ENCODE measurements at places on chromosomes 2 and 18.

GRCh38 chr2:238403632-238404405 is 22.9 kb upstream of the ASB1 start:
- DNase-seq, result no peak

DNA sequence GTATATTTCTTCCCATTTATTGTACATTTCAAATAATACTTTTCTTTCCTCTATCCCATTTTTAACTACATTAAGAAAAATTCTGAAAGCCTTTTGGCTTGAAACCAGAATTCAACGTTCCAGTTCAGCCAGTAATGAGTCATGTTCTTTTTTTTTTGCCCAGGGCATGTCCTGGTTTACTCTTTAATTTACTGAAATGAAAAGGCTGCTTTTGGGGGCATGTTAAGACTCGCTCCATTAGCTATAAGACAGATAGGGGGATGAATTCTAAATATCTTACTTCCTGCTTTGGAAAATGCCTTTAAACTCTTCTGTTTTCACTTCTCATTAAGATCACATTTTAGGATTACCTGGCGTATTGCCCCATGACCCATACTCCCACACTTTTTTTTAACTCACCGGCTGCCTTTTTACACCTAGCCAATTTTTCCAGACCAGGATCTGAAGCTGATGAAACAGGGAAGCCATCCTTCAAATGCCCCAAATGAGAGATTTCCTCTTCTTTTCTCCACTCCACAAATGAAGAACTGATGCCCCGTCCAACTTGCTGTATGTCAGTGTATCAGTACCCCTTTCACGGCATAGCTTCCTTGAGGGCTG is 585 bp downstream of the ABCA12 start:
- no peak for DNase-seq

DNA sequence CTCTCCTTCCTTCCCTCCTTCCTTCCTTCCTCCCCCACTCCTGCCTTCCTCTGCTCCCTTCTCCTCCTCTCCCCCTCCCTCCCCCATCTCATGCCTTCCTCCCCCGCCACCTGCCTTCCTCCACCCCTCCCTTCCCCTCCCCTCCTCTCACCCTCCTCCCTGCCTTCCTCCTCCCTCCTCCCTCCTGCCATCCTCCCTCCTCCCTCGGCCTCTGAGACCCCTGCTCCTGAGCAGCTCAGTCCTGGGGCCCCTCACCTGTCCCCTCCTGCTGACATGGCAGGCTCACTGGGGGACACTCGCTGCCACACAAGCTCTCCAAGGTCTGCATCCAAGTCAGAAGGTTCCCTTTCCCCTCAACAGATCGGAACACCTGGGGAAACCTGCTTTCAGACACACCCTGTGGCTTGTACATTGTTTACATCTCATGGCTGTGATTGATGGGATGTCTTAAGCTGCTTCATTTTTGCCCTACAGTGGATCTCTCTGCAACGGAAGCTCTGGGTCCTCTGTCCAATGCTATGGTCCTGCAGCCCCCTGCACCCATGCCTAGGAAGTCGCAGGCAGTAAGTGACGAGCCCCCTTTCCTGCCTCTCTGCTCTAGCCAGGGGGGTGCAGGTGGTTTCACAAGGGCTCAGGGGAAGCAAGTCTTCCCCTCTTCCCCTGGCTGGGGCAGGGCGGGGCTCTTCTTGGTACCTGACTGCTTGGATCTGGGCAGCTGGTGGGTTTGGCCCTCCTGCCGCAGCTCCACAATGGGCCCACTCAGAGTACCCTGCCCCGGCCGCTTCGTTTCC is 22.9 kb downstream of the ITGB1BP1 start:
- no peak for DNase-seq

DNA sequence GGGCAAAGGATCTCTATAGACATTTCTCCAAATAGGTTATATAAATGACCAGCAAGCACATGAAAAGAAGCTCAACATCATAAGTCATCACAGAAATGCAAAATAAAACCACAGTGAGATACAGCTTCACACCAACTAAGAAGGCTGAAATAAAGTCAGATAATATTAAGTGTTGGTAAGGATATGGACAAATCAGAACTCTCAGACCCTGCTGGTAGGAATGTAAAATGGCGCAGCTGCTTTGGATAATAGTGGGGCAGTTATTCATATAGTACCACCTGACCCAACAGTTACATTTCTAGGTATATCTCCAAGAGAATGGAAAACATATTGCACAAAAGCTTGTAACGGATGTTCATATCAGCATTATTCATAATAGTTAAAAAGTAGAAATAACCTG is 14.0 kb downstream of the EPB41L5 start:
- DNase-seq, result no peak

DNA sequence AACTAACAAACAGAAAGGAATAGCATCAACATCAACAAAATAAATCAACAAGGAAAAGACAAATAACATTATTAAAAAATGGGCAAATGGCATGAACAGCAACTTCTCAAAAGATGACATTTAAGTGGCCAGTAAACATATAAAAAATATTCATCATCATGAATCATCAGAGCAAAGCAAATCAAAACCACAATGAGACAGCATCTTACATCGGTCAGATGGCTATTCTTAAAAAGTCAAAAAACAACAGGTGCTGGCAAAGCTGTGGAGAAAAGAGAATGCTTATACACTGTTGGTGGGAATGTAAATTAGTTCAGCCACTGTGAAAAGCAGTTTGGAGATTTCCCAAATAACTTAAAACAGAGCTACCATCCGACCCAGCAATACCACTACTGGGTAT is 327.1 kb downstream of the CMPK2 start:
- DNase-seq, result no peak
